SJSA1 (cell line): ENCODE measurements at places on chromosomes 5 and 9.

DNA sequence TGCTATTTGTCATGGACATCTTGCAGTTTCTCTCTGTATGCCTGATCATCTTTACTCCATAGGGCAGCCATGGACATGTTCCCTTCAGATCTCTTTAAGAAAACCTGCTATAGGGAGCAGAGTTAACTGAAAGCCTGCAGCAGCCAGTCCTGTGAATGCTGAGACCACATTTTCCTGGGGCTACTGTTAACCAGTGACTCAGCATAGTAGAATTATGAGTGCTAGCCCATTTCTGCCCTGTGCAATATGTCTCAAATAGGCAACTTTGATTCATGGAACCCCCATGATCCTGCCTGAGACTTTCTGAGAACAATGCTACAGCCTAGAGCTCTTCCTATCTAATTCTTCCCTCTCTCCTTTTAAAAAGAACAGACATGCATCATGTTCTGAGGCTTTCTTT lies 624.2 kb downstream of the CHSY3 start:
- DNase-seq, result no peak

GRCh38 chr5:157616785-157617184 lies 35.5 kb downstream of the SOX30 start:
- DNase-seq, result no peak

- DNase-seq, result no peak
Measured at GRCh38 chr9:101397746-101398067, 711 bp downstream of the MRPL50 start.

- peak; percentile 55 for DNase-seq
Measured at GRCh38 chr9:16521868-16522411, 348.5 kb downstream of the BNC2 start.

- DNase-seq, result no peak
Measured at GRCh38 chr5:133866160-133866902, 102.1 kb downstream of the C5orf15 start.

DNA sequence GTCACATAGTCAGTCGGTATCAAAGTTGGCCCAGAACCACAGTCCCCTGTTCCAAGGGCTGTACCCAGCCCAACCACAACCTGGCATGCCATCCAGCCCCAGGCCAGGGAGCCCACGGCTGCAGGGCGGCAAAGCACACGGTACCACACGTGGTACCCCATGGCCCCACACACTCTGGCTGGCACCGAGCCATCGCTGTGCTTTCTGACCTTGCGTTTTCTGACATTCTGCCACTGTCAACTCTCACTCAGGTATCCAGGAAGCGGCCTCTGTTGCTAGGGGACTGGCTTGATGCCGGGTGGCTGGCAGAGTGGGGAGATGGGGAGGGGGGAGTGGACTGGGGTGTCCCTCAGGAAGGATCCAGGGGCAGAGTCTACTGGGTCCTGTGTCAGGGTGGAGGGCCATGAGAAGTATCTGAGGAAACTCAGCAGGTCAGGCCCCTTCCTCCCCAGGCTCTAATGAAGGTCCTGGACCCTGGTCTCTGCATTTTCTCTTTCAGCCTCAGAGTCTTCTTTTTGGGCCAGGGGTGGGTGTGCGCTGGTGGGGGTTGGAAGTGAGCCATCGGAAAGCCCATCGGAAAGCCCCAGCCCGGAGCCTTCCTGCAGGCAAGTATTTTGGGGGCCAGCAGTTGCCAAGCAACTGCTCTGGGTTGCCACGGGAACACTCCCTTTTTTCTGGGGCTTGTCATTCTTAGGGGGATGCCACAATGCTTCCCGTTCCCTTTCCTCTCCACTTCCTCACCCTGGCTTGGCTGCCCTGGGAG lies 21.0 kb upstream of the RALGDS start:
- DNase-seq, result no peak

DNA sequence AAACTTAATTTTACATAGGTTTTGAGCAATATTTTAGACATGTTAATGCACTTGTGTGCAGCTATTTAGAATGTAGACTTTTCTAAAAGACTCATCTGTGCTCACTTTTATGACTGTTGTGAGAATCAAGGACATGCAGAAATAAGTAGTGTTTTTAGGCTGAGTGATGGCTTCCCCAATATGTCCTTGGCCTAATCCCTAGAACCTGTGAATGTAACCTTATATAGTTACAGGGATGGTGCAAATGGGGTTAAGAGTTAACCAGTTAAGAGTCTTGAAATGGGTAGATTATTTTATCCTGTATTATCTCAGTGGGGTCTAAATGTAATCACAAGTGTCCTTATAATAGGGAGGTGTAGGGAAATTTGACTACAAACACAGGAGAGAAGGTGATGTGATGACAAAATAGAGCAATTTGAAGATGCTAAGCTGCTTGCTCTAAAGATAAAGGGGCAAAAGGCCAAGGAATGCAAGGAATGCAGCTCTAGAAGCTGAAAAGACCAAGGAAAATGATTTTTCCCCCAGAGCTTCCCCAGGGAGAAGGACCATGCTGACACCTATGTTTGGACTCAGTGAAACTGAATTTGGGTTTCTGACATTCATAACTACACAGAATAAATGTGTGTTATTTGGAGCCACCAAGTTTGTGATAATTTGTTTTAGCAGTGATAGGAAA lies 298.0 kb upstream of the PAPPA start:
- peak; percentile 21 for DNase-seq

DNA sequence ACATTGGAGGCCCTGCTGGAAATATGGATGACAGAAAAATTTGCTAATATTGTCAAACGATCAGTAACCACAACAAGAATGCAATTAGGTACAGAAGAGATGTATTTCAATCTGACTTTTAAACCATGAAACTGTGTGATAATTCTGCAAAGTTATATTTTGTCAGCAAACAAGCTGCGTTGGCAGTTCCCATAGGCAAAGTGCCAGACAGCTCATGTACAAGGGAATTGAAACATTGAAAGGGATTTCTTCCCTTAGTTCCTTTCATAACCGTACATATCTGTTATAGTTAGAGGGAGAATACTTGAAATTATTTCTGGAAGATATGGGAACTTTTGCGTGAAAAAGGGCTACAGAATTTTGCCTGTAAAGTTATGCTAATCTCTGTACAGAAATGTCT lies 419.4 kb upstream of the PTGER4 start:
- DNase-seq, result no peak

DNA sequence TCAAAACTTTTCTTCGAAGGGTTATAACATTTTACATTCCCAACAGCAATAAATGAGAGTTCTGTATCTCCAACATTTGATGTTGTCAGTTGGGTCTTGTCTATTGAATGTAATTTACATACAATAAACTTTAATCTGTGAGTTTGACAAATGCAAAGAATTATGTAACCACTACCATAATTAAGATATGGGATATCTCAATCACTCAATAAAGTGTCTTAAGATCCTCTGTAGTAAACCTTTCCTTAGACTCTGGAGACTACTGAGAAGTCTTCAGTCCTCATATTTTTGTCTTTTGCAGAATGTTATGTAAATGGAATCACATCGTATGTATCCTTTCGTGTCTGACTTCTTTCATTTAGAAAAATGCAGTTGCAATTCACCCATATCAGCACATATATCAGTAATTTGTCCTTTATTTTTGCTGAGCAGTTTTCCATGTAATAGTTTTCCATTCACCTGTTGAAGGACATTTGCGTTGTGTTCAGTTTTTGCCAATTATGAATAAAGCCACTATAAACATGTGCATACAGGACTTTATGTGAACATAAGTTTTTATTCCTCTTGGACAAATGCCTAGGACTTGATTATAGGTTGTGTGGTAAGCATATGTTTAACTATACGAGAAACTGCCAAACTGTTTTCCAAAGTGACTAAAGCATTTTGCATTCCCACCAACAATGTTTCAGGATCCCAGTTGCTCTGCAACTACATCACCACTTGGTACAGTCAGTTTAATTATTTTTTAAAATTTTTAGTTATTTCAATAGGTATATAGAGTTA lies 784.6 kb upstream of the ZNF608 start:
- DNase-seq, result no peak

GRCh38 chr5:57783693-57784092 lies 301.1 kb upstream of the ACTBL2 start:
- DNase-seq, result no peak

- no peak for DNase-seq
Measured at GRCh38 chr5:171562822-171563221, 143.4 kb downstream of the FGF18 start.

GRCh38 chr5:173891308-173892116 lies 3.4 kb downstream of the CPEB4 start:
- no peak for DNase-seq

GRCh38 chr9:102550266-102550665 lies 444.9 kb upstream of the CYLC2 start:
- DNase-seq, result no peak

- DNase-seq, result no peak
Measured at GRCh38 chr9:81636255-81636599, 53.1 kb downstream of the TLE1 start.

GRCh38 chr5:34415559-34416198 lies 240.4 kb upstream of the RAI14 start:
- DNase-seq, result no peak

- no peak for DNase-seq
Measured at GRCh38 chr9:121299467-121300282, 31.7 kb downstream of the GSN start.

DNA sequence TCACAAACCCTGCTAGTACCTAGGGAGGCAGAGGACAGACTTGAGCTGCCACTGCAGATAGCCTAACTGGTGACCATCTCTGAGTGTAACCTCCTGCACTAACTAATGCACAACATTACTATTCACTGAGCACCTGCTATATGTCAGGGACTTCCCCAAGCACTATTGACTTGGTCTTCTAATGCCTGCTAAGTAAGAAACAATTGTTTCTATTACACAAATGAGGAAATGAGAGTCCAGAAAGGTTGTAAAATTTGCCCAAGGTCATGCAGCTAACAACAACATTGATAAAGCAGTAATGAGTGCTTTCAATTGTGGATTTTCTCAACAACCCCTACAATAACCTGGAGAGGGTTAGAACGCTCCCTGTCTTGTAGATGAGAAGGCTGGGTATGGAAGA lies 183.7 kb downstream of the ZNF462 start:
- no peak for DNase-seq

DNA sequence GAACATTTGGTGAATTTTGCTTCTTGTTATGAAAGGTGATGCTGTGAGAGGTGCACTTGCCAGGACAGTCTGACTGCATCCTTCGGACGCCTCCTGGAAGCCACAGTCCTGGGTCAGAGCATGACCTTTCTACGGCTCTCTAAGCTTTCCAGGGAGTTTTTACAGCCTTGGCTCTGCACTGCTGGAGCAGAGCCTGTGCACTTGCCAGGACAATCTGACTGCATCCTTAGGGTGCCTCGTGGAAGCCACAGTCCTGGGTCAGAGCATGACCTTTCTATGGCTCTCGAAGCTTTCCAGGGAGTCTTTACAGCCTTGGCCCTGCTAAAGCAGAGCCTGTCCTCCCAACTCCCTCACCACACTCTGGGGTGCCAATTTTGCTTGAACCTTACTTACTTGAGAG lies 49.6 kb downstream of the CCDC180 start:
- DNase-seq, result no peak

DNA sequence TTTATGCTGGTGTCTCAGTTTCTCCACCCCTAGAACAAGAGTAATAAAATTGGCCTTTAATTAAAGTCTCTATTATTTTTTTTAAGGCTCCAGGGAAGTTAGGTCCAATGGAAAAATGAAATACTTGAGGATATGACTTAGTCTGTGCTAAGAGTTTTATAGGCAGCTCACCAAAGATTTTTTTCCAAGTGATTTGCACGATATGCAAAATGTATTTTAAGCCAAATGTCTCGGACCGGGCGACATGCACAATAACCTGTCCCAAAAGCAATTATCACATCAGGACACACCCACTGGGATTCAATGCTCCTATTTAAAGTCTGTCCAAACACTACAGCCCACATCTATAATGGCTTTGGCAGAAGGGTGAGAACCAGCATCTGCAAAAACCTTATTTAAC lies 136.1 kb upstream of the ANKH start:
- DNase-seq, result no peak

DNA sequence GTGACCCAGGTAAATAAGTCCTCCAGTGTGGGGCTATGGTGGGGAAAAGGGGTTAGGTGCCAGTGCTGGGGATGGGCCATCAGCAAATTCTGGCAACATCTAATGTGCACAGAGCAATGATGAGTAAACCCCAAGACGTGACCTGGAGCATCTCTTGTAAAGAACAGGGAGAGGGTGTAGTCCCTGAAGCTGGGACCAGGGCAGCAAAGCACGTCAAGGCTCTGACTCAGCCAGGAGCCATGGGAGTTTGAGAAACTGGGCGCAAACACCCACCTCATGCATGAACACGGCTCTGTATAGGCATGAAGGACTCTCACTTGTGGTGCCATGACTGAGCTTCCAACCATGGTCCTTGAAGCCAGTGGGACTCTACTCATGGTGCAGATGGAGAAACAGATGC lies 51.8 kb downstream of the DUSP1 start:
- DNase-seq, result no peak

- no peak for DNase-seq
Measured at GRCh38 chr5:138438724-138439476, at the start of gene REEP2. REEP2 (plus strand) TSS chr5:138439057; CDS start chr5:138439209, 152 bp downstream.

GRCh38 chr5:132812123-132812765 lies 858 bp upstream of the SOWAHA start:
- no peak for DNase-seq

DNA sequence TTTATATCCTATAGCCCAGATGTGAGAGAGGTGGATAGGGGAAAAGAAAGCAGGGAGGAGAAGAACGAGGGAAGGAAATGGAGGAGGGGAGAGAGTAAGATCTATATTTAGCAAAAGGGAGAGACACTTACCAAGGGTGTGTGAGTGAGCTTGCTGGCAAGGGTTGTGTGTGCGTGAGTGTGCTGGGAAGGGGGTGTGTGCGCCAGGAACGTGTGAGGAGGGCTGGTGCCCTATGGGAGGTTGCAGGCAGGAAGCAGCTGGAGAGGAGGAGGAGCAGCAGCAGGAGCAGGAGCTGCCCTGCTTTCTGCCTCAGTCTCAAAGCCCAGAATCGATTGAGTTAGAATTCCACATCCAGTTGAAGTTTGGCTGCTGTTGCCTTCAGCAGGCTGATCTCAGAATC lies 148.3 kb upstream of the RUSC2 start:
- no peak for DNase-seq

DNA sequence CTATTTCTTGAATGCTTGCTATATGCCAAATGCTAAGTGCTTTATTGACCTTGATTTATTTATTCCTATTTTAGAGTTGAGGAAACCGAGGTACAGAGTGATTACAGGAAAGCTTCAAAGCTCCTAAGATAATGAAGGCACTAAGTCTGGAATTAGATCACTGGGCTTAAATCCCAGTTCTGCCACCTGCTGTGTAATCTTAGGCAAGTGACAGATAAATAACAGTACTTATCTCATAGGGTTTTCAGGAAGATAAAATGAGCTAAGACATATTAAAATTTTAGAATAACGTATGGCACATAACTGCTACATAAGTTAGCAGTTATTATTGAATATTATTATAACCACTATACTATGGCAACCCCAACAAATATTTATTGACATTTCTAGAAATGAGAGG lies 843.8 kb downstream of the DTWD2 start:
- DNase-seq, result no peak
